ENCODE measurements at places on chromosomes 5 and 9.

- DNase-seq = no peak
These were observed 86.8 kb downstream of the MELK start for GRCh38 chr9:36659500-36659899.

GRCh38 chr9:115972362-115972761 lies 181.2 kb upstream of the PAPPA start:
- DNase-seq = no peak

DNA sequence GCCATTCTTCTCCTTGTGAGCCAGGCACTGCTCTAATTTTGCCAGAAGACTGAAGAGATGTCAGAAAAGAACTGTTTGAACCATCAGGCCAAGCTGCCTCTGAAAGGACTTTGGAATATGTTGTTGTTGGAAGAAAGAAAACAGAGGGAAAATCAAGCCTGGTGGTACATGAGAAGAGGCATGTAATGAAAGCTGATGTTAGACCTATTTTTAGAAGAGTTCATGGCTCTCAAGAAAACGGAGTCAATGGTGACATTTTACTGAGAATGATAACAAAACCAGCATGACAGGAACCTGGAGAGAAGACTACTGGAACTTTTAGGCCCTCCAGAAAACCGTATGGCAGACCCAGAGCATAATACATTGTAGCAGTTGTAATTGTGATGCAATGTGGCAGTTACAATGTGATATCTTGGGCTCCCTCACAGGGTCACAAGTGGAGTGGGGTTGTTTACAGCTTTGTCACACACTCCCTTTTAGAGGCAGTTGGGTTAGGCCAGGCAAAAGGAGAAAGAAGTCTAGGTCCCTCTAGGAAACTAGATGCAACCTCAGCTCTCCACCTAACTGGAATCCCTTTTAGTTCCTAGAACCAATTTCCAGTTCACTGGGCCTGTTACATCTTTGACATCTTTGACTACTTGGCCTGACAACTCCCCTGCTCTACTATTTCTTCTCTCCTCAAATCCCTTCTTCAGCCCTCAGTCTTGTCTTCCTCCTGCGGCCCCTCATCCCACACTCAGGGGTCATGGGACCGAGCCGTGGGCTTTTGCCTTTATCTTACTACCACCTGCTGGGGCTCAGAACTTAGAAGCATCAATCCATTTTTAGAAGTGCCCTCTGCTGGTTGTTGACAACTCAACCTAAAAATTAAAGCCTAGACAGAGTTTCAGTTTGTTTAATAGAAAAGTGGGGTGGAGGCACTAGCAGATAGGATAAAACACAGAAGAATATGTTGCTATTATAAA lies 61.2 kb upstream of the JAK2 start:
- no peak for DNase-seq

DNA sequence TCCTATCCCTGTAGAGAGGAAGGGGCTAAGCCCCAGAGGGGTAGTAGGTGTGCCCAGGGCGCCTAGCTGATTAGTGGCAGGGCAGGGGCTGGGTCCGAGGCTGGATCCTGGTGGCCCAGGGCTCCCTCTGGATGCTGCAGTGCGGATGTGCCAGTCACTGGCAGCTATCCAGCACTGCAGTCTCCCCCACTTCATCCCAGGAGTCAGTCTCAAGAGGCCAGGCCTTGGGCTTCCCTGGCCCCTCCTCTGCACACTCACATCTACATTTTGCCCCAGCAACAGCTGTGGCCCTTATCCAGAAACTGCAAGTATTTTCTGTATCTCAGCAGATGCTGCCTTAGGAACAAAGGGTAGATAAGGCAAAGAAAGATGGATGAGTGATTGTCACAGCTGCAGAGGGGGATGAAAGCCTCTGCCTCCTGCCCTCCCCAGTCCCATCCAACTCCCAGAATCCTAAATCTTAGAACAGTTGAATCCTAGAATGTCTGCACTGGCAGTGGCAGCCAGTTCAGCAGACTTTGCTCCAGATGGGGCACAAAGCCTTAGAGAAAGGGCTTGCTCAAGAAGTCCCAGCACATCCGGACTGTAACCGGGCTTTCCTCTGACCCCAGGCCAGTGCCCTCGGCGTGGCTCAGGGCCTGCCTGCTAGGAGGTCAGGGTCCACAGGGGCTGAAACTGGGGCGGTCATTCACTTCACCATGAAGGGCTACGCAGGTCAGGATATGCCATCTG lies 1.6 kb downstream of the ANXA6 start:
- DNase-seq = peak; percentile 63

DNA sequence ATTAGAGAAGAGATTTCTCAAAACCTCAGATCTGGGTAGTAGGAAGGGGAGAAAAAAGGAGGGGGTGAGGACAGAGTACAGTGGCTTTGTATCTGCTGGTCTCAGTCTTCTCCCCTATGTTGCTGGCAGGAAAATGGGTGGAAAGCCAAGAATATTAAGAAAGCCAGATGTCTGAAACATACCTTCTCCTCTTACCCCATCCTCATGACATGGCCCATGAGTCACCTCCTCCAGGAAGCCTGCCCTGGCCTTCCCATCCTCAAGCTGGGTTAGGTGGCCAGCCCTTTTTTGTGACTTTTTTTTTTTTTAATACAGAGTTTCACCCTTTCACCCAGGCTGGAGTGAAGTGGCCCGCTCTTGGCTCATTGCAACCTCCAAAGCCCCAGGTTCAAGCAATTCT lies 61.8 kb downstream of the ABCA1 start:
- no peak for DNase-seq

GRCh38 chr5:176529741-176530141 lies 7.5 kb downstream of the RNF44 start:
- no peak for DNase-seq

GRCh38 chr9:88820055-88820454 lies 171.2 kb upstream of the S1PR3 start:
- DNase-seq = no peak

GRCh38 chr5:141150224-141150992 lies 551 bp downstream of the PCDHB6 start:
- no peak for DNase-seq

- DNase-seq = peak; percentile 47
These were observed 6.1 kb upstream of the PRR16 start for GRCh38 chr5:120457839-120458507.

- DNase-seq = no peak
These were observed 153.5 kb downstream of the TTLL11 start for GRCh38 chr9:121939643-121940042.

DNA sequence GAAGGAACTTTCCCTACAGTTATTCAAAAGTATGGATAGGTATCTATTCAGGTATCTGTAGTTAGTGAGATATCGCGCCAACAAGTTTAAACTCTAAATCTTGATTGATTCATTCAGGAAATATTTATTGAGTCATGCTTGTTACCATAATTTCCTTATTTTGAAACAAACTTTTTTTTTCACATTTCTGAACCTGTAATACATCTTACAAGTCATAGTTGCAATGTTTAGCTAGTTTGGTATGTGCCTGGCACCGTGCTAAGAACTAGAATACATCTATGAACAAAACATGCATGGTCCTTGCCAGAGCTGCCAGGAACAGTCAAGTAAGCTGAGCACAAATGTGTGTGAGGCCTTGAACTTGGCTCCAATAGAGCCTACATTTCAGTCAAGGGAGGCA lies 226.4 kb downstream of the PCSK5 start:
- no peak for DNase-seq

- no peak for DNase-seq
These were observed 317.6 kb downstream of the ARRDC3 start for GRCh38 chr5:91065496-91065895.

- DNase-seq = no peak
These were observed 65.7 kb downstream of the C9orf152 start for GRCh38 chr9:110142253-110142652.

DNA sequence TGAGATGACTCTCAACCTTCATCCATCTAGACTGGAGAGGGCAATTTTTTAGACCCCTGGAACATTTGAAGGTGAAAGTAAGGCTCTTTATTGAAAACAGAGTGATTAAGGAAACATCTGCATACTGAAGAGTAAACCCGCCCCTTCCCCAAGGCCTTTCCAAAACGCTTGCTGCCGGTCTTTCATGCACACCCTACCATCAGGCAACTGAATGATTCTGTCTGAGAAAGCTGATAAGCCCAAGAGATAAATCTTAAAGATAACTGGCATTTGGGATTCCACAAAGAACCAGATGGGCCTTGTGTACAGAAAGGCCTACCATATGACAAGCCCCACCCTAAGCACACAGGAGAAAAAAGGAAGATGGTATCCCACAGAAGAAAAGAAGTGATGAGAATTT lies 54.4 kb upstream of the PIK3R1 start:
- DNase-seq = no peak

- peak; percentile 56 for DNase-seq
These were observed 5.6 kb downstream of the MAMDC2 start for GRCh38 chr9:70049236-70049635.

DNA sequence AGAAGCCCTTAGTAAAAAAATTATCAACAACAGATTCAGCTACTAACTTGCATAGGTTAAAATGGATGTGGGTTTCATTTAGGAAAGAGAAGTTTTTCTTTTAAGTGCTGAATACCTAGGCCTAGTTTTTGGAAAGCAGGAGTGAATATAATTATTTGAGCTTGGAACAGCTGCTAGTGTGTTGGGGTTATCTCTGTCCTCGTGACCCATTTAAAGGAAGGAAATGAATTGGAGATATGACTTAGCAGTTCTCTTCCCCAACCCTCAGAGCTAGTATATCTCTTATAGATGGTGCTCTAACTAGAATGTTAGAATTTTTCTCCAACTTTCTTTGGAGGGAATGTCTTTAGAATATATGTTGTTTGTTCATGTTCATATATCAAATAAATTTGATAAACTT lies 38.6 kb downstream of the ZNF366 start:
- DNase-seq = no peak

DNA sequence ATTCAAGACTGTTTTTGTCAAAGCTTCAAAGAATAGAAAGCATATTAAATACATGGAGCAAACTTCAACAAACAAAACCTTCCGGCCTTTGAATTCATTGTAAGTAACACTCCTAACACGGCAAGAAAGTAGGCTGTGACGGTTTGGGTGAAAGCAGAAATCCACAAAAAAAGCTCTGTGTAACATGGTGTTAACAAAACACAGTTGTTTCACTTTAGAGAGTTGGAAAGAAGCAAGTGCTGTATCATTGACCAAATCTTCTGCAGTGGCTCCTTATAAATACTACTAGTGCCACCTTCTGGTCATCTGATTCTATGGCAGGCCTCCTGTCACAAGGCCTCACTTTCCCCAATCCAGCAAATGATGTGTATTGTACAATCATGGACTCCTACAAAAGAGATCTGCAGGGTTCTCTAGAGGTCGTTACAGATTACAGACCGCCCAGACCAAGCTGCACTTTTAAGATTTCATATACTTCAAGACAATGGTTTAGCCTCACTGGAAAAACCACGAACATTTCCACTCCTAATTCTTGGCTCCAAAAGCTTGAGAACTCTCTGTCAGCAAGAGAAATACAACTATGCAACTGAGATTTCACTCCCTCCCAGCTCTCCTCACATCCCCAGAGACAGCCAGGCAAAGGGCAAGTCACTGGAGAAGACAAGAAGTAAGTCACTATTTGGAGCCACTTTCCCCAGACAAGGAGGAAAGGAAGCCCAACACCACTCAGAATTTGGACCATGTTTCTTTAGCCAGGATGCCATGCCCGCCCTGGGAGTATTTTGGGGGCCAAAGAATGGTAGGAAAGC lies 196.2 kb downstream of the DTWD2 start:
- peak; percentile 63 for DNase-seq

DNA sequence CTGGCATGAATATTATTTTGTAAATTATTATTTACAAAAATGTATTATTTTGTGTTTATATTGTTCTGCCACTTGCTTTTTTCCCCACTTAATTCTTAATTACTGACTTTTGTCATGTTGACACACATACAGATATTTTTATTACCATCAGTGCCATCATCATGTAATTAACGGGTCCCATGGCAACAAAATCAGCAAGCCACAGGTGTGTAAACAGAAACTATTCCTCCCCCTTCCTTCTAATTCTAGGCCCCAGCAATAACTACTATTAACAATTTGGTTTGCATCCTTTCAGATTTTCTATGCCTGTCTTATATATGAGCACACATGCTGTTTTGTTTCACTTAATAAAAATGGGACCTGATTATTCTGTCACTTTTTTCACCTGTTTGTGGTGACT lies 29.3 kb downstream of the CYFIP2 start:
- no peak for DNase-seq

DNA sequence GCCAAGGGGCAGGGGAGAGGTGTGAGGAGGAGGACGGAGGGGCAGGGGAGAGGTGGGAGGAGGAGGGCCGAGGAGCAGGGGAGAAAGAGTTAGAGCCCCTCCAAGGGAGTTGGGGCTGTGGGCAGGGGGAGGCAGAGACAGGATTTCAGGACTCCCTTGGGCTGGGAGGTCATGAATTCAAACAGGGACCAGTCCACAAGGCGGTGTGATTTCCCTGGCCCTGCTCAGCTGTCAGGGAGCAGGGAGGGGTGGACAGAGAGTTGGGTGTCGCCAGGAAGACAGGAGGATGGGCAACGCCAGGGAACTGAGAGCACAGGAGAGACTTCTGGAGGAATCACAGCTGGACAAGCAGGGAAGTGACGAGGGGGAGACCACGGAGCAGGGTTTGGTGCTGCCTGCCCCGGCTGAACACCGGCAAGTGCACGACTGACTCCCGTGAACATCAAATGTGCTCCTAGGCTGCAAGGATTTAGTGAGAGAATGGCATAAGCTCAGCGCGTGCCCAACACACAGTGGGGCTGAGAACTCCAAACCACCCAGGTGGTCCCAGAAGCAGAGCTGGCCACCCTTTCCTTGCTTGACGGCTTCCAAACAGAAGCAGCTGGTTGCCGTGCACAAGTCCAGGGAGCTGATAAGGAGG lies 17.8 kb upstream of the OLFM1 start:
- DNase-seq = peak; percentile 7

DNA sequence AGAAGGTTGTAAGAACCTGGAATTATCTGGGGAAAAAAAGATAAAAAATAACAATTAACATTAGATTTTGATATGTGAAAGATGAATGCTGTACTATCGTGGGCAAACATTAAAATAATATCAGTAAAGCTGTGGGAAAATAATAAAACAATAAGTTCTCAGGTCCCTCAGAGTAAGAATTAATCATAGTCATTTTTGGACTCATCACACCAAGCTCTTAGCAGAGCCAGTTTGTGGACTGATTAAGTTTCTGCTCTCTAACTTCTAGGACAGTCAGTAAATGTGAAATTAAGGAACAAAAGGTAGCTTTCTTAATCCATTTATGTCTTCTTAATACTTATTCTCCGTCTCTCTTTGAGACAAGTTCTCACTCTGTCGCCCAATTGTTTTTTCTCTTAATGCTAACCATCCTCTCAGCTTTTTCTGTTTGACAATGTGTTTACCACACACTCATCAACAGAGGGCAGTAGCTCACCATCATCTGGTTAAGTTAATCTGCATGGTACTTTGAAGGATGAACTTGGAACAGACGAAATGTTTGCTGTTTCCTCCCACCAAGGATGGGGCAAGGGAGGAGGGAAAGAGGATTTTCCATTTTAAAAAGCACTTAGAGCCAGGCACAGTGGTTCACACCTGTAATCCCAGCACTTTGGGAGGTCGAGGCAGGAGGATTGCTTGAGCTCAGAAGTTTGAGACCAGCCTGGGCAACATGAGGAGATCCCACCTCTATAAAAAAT lies 5.3 kb upstream of the ACO1 start:
- DNase-seq = peak; percentile 51

GRCh38 chr5:98060148-98060547 lies 713.3 kb upstream of the RGMB start:
- no peak for DNase-seq

GRCh38 chr9:69961843-69962242 lies 81.8 kb upstream of the MAMDC2 start:
- DNase-seq = no peak

GRCh38 chr5:132138260-132138659 lies 64.7 kb downstream of the CSF2 start:
- no peak for DNase-seq

GRCh38 chr5:28855626-28856025 lies 1817.2 kb upstream of the CDH9 start:
- DNase-seq = no peak
